Activated CD8-positive, alpha-beta memory T cell treated with anti-CD3 and anti-CD28 coated beads, Interleukin-2, amount 10 ng/mL, durations not matched to agents 7 days and 5 days (primary cell): ENCODE measurements at places on chromosomes 4 and X.

DNA sequence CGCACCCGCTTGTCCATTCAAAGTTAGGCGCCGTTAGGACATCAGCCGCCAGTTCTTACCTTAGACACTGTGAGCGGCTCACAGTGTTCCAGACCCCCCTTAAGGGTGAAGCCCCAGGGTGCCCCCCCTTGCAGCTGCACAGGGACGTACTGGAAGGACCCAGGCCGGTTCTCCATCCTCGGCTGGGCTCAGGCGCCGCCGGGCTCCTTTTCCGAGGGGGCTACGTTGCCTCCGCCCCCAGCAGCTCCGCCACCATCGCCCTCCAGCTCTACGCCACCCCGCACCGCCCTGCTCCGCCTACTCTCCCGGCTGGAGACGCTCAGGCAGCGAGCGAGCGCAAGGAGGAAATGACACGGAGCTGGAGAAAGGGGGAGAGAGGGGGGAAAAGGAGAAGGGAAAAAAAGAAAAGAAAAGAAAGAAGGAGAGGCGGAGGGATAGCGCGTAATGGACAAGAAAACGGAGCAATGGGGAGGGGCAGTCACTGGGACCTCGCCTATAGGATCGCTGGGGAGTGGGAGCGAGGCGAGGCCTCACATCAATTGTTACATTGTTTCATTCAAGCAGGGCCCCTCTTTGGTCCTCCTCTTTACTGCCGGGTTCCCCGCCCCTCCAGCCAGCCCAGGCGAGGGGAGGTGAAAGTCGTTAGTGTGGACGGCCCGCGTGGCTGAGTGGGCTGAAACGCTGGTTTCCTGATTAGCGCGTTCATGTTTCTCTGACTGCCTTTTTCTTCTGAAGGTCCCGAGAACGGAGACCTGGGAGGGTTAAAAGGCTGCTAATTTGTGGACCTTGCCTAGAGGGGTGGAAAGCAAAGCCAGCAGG, at the start of gene SHROOM4:
SHROOM4 (minus strand) TSS at position 352 of the 819 bp plus-strand sequence; CDS start at position 176, 176 bp downstream.
- H3K27ac ChIP-seq: no peak within 1 kb of the TSS
- DNase-seq: no peak
- H3K36me3 ChIP-seq: no peaks in the 10 kb centered on the region
- H3K4me1 ChIP-seq: peaks cover 3% of the 10 kb centered on the region
- no peak within 1 kb of the TSS for H3K4me3 ChIP-seq
- peaks cover 40% of the 10 kb centered on the region for H3K27me3 ChIP-seq

DNA sequence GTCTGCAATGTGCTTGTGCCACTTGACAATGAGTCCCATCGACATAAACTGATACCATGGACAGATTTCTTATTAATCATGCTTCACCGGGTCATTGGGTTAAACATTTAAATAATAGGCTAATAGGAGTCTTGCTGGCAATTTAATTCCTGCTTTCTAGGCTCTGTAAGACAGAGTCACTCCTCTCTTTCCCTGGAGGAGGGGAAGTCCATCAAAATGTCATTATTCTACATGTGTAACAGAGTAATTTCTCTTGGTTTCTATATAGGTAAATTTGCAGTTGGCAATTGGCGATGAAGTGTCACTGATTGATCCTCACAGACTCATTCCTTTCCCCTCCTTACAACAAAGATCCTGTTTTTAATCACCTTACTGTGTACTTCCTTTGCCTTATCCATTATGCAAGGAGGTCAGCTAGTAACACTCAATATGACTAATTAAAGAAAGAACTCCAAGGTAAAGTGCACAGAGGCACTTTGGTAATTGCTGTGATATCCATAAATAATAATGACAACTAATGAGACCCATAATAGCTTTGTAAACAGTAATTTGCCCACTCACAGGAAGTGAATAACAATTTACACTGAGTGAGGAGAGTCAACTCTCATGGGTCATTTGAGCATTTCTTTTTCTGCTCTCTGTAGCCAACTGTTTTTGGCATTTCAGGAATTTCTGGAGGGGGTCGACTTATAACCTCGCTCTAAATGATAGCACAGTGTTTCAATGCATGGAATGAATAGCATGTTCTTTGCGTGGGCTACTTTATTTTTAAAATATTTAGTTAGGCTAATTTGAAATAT, 184.0 kb downstream of the UGT8 start:
- no peaks in the 10 kb centered on the region for H3K4me1 ChIP-seq
- no peaks in the 10 kb centered on the region for H3K36me3 ChIP-seq
- DNase-seq: no peak
- H3K27ac ChIP-seq: no peak overlapping the region

DNA sequence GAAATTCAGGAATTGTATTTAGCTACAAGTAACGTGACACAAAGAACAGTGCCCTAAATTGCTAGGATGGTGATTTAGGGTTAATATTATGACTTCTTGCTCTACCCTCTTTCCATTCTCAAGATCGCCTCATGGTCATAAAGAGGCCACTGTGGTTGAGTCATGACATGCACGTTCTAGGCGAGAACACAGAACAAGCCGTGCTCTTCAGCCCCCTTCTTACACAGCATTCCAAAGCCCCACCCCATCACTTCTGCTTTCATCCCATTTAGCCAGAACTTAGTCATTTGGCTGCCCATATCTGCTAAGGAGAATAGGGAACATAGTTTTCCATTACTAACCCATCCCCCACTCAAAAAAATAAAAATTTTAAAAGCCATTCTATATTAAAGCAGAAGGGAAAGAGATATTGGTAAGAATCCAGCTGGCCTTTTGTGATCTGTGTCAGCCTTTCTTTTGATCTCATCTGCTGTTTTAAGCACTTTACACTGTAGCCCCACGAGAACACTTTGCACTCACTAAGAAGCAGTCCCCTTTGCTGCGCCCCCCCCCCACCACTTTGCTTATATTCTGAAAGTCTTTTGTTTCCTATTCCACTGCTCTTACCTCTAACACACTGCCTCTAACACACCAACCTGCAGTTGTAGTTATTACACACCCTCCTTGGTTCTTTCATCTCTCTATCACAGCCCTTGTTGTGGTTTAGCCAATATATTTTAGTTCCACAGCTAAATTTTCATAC, 28.4 kb downstream of the NPNT start:
- no peak for DNase-seq
- no peaks in the 10 kb centered on the region for H3K36me3 ChIP-seq
- peaks cover 6% of the 10 kb centered on the region for H3K27me3 ChIP-seq
- H3K4me1 ChIP-seq: no peaks in the 10 kb centered on the region

- H3K4me1 ChIP-seq: no peaks in the 10 kb centered on the region
- no peak overlapping the region for H3K4me3 ChIP-seq
- H3K27ac ChIP-seq: no peak overlapping the region
- DNase-seq: no peak
- no peaks in the 10 kb centered on the region for H3K36me3 ChIP-seq
These were observed 140.1 kb downstream of the UCHL1 start for GRCh38 chr4:41396869-41397268.

DNA sequence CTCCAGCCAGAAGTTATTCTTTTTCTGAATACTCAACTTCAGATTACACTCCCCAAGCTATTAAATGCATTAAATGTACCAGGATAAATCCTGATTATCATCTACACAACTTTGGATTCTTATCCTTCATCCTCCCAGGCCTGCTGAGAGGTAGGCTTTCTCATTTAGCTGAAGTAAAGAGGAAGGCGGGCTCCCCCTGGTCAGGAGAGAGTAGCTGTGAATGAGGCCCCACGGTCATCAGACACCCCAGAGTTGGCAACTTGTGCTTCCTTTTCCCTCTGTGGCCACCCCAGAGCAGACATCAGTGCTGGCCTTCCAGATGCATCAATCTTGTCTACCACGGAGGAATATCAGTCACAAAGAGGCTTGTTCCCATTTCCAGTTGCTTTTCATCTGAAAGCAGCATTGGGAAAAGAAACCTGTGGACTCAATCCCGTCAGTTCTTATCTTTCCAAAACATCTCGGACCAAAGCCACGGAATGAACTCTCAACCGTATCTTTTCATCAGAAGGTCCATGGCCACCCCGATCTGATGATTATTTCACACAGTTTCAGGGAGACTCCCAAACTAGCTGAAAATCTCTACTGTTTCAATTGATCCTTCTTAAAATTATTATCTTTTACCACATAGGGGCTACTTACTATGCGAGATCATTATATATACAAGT, 79.2 kb downstream of the FBXO8 start:
- no peaks in the 10 kb centered on the region for H3K4me1 ChIP-seq
- peaks cover 37% of the 10 kb centered on the region for H3K27me3 ChIP-seq
- H3K4me3 ChIP-seq: no peak overlapping the region
